ENCODE measurements at places on chromosomes 5 and 9.

DNA sequence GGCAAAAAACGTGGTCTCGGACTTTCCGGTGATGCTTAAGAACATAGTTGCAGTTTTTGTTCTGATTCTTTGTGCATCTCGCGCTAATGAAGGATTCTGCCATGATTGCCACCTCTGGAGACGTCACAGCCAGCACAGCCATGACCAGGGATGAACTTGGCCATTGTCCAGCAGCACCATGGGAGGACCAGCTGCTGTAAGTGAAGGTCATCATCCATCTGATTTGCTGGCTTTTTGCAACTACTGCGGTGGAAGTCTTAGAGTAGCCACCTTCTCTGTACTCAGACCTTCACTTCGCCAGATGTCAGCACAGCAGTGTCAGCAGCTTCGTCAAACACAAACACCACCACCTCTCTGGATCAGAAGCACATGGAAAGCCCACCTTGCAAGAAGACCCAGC lies 45.7 kb downstream of the NSUN2 start:
- DNase-seq: no peak

GRCh38 chr5:177025101-177025601 lies 2.7 kb downstream of the ZNF346 start:
- DNase-seq: no peak

- DNase-seq: no peak
These were observed 1.4 kb downstream of the PRR16 start for GRCh38 chr5:120465436-120465961.

DNA sequence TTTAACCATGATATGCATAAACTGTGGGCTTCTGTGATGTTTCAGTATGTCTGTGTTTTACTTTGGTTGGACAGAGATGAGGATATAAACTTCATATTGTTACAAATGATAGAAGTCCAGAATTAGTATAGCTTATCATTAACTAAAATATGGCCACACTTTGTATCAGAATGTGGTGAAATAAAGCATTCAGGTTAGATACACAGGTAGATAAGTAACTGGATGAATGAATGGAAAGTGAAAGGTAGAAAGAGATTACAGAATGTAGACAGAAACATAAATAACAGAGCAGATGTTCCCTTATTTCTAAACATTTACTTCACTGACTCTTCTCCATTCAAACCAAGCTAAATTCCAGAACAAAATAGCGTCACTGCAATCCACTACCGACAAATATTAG lies 1033.8 kb downstream of the CDH18 start:
- no peak for DNase-seq

DNA sequence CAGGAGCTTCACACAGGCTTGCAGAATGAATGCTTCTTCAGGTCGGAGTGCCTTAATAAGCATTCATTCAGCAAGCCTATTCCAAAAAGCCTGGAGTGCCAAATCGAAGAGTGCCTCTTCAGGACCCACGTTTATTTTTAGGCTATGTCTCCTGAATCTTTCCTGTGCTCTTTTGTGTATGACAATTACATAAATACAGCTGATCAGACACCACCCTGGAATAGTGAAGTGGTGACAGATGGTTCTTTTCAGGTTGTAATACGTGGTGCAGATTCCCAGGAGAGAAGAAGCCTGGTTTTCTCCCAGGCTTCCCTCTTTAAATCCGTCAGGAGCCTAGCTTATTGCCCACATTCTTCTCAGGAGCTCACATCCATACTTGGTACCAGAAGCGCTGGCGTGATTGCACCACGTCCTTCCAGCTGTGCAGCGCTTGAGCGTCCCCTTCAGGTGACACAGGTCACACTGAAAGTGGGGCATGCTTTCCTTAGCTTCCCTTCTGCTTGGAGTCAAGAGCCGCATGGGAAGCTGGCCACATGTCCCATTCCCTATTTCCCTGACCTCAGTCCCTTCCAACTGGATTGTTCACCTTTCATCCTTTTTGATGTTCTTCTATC lies 123.1 kb downstream of the ADCY2 start:
- peak; percentile 73 for DNase-seq

DNA sequence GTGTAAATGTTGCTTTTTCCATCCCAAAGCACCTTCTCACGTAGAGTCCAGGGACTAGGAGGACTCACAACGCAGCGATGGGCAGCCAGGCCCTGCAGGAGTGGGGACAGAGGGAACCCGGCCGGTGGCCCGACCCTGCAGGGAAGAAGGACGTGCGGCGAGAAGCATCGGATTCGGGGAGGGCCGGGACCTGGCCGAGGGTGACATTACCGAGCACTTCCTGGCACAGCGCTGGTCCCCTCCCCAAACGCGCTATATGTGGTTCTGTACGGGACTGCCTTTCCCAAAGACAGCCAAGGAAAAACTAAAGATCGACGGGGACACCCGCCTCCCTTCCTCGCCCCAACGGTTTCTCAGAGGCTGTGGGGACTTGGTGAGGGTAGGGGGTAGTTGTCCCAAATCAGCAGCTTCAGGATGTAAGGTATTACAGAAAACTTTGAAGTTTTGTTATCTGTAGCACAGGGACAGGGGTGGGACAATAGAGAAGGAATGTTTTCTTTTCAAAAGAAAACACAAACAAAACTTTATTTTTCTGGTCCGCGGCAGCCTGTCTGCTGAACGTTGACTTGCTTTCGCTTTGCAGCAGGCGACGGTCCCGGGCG lies 887 bp upstream of the MAP3K1 start:
- no peak for DNase-seq

GRCh38 chr9:33468215-33468730 lies 5.5 kb downstream of the NOL6 start:
- DNase-seq: no peak

- DNase-seq: no peak
These were observed 7.5 kb upstream of the CMBL start for GRCh38 chr5:10315201-10315600.

- no peak for DNase-seq
These were observed 38.7 kb downstream of the FAM114A2 start for GRCh38 chr5:153999995-154000394.

GRCh38 chr9:124517600-124517999 lies 10.4 kb upstream of the NR5A1 start:
- no peak for DNase-seq

GRCh38 chr5:6634306-6634705 lies 1.1 kb downstream of the SRD5A1 start:
- no peak for DNase-seq

DNA sequence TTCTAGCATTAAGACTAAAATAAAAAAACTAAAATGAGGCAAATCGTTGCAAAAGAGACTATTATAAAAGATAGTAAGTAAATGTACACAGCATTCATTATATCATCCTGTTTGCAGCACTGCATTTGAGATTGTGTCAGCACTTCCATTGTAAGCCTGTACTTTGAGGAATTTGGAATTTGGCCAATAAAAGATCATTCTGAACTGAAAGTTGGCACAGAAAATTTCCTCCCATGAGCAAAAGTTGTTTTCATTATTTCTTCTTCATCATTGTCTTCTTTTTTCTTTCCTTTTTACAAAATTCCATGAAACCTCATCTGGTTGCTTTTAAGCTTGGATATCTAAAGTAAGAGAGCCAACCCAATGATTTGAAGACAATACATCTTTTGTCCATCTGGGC lies 199.3 kb upstream of the ADAMTSL1 start:
- no peak for DNase-seq

DNA sequence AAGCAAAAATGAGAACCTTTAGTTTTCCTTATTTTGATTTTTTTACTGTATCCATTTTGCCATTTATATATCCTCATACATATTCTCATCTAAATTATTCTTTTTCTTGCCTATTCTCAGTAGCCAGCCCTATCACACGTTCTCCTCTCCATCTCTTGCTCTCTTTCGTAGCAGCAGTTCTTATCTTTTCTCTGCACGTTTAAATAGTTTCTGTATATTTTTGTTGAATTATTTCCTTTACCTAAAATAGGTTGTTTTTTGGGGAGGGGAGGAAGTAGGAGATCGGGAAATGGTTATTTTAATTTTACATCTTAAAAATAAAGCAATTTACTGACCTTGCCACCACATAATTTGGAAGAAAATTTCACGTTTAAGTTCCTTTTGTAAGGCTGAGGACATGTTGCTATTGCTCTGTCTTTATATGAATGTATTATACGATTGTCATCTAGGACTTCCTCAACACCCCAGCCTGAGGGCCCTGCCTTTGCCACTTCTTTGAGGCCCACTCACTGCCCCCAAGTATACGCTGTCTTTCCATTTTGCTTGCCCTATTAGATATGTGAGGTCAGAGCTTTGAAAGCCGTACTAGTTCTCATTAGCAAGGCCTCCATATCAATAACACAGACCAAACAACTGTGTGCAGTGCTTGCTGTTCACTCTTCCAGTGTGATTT lies 140.3 kb downstream of the GNAQ start:
- no peak for DNase-seq

DNA sequence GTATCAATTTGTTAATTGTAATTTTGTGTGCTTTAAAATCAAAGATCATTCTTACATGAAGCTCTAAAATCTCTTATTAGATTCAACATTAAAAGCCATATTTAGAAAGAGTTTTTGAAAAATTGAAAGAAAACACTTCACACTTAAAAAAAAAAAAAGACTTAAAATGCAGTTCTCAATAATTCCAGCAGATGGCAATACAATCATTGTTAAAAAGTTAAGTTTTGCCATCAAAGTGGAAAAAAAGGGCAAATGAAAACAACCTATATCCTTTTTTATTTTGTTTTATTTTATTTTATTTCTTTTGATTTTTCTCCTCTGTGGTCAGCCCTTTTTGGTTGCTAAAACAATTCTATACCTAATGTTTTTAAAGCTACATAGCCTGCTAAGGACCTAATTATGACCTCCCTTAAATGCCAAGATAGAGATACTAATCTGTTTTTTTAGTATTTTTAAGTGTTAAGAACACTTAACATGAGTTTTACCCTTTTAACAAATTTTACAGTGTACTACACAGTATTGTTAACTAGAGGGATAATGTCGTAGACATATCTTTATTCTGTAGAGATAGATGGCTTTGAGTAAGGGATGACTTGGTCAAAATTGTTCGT lies 154.2 kb upstream of the DAB2 start:
- no peak for DNase-seq

- no peak for DNase-seq
These were observed 1023.1 kb upstream of the DMAC1 start for GRCh38 chr9:8822667-8823025.

DNA sequence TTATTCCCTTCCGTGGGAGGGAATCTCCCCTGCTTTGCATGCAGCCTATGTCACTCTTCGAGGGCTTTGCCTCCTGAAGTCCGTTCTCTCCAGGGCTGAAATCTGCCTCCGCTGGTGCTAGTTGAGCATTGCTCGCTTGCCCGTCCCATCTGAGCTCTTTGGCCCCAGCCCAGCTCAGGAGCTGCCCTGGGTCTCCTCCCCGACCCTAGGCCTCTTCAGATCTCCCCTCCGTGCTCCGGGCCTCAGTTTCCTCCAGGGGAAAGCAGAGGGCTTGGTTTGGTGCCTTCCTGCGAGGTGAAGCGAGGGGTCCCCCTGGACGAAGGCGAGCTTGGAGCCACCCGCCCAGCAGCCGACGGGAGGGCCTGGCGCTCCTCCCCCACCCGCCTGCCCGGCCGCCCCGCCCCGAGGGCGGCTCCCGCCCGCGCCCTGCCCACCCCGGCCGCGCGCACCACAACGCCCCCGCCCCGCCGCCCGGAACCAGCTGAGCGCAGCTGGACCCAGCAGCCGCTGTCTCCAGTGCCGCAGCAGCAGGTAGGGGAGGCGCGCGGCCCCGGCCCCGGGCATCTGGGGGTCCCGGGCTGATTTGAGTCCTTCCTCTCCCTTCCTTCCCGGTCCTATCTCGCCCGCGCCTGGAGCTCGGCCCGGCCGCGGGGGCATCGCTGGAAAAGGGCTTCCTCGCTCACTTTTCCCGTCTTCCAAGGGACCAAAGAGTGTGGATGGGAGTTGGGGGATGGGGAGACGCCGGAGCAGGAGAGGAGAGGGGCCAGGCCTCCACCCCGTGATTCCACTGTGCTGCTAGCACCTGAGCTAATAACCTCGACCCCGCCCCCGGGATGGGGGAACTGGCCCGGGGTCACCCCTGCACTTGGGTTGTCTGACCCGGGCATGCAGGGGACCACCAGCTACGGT lies at the start of gene GSN:
Gene GSN (plus strand): TSS at position 474 of the 909 bp plus-strand sequence. CDS start 33,810 bp downstream, outside the sequence.
- DNase-seq: peak; percentile 21

DNA sequence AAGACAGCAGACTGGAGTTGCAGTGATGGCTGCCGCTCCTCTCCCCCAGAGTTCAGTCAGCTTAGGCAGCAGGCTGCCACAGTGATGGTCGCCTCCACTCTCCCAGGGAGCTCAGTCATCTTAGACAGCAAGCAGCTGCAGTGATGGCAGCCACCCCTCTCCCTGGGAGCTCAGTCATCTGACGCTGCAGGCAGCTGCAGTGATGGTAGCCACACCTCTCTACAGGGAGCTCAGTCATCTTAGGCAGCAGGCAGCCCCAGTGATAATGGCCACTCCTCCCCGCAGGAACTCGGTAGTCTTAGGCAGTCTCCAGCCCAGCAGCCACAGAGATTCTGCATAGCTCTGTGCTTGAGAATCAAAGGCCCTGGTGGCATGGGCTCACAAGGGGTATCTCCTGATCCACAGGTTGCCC lies 582.7 kb downstream of the DTWD2 start:
- no peak for DNase-seq

- DNase-seq: no peak
These were observed 59.3 kb downstream of the PAX5 start for GRCh38 chr9:36974731-36975130.

DNA sequence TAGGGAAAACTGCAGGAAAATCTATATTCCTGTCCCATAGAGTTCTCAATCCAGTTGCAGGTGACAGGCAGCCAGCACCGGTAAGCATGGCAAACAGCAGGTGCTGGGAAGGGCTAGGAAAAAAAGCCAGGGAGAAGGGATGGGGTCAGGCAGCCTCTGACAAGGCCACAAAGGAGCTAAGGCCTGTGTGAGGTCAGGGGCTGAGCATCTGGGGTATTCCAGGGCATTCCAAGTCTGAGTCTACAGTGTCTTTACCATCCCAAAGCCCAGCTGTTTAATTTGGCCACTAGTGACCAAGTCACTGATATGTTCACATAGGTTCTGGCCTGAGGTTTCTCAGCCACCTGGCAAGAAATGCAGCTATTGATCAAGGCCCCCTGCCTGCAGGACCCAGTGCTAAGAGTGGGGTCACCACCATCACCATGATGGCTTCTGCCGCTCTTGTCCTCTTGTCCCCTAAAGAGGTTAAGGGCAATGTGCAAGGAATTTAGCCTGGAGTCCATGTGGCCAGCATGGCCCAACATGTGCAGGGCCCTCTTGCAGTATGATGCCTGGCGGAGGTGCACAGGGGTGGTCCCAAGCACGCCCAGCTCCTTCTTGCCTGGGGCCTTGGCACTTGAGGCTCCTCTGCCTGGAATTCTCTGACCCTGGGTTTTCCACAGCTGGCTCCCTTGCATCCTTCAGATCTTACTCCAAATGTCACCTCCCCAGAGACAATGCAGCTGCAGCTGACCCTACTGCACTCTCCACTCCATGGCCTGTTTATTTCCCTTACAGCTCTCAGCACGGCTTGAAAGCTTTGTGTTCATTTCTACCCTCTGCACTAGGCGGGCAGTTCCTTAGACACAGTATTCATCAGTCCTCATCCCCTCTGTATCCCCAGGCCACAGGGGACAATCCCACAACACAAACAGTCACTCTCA lies 213.1 kb downstream of the MSX2 start:
- no peak for DNase-seq

Data from NCI-H1092 (cell line).